GM13977 (cell line): ENCODE measurements at places on chromosomes 13 and 19.

DNA sequence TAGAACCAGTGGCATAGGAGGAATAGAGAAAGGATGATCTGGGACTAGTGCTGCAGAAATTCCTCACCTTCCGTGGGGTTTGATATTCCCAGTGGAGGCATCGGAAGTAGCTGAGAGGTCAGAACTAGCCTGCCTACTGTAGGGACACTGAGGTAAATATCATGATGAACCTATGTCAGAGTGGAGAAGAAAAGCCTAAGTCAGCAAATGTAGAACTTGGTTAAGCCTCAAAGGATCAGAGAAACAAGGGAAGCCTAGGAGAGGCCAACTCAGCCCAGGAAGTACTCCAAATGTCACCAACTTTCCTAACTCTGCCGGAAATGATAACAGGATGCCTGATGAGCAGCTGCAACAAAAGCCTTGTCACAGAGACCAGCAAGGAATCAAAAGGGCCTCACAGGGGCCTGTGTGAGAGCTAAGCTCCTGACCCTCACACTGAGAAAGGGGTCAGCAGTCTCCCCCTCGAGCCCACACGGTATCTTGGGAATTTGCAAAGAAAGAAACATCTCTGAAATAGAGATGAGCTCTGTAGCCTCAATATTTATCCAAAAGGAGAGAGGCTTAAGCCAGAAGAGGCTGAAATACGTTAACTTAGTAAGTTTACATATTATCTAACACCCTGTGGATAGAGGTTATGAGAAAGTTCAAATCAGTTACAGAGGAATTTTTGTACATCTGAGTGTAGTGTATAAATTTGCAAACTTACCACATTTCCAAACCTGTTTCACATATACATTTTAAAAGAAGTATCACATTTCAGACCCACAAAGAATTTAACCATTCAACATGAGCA is 1064.3 kb downstream of the DIAPH3 start:
- DNase-seq = no peak

DNA sequence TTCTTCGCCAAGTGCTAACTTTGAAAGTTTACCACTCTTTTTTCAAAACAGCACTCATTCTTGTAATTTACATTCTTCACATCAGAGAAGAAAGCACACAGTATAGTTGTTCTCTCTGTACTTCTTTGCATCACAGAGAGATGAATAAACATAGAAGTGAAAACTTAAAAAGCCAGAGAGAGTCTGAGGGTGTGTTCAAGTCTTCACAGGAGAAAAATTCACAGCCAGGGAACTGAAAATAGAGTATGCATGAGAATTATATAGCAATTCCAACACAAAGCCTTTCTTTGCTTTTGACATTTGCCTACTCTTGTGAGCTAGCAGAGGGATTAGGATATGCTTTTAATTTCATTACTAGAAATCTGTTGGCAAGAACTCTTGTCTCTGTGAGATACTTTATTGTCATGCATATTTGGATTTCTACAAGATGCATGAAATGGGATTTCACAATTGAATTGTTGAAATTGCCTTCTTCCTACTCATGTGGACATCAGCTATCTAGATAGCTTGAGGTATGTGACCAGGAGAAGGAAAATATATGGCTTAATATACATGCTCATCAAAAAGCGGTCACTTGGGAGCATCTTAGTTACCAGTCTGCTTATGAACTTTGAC is 166.1 kb downstream of the SLC7A1 start:
- no peak for DNase-seq

GRCh38 chr19:13033819-13034611 is 38.7 kb downstream of the NFIX start:
- peak; percentile 71 for DNase-seq

DNA sequence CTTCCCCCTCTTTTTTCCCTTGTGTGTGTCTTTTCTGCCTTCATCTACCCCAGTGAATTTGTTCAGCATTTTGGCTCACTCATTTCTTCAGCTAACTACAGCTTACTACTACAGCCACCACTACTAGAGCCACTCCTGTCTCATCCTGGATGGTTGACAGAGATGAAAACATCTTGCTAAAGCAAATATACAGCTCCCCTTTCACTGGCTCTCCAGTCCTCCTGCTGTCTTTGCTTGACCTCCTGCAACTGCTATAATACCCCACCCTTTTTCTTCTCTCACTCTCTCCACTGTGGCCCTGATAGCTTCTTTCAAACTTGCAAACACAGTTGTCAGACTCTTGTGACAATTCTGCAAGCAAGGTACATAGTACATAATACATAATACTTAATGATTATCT is 523.6 kb downstream of the DCT start:
- no peak for DNase-seq
